Left ventricle myocardium superior (tissue), 1 donor: ENCODE measurements at places on chromosomes 11 and 22. TPM values are rescaled to one million over a fixed set of nuclear protein-coding genes. Genes with fewer than 3 reads are reported as not detected.

- no peak for DNase-seq
Measured at GRCh38 chr11:35009191-35009943, 92.9 kb downstream of the PDHX start.

DNA sequence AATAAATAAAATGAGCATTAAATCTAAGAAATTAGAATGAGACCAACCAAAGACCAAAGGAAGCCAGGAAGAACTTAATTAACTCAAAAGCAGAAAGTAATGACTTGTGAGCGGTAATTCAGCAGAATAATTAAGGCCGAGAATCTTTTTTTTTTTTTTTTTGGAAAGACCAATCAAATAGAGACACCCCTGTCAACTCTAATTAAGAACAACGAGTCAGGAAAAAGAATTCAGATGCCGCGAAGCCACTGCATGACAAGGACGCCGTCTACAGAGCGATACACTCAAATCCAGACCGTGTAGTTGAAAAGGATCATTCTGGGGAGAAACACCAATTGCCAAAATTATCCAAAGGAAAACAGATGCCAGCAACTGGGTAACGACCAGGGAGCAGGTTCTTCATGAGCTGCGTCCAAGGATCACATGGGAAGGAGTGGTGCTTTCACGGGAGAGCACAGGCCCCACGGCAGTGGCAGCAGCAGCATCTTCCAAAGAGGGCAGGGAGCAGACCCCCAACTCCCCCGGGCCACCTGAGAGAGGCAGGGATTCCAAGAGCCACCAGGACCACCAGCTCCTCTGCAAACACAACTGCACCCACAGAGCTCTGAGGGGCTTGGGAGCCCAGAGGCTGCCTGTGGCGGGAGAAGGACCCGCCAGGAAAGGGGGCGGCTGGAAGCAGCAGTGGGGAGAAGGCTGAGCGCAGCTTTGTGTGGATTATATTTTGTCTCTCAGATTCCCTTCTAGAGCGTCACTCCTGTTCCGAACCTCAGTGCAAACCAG lies 469.8 kb downstream of the BRD1 start:
- DNase-seq = no peak

DNA sequence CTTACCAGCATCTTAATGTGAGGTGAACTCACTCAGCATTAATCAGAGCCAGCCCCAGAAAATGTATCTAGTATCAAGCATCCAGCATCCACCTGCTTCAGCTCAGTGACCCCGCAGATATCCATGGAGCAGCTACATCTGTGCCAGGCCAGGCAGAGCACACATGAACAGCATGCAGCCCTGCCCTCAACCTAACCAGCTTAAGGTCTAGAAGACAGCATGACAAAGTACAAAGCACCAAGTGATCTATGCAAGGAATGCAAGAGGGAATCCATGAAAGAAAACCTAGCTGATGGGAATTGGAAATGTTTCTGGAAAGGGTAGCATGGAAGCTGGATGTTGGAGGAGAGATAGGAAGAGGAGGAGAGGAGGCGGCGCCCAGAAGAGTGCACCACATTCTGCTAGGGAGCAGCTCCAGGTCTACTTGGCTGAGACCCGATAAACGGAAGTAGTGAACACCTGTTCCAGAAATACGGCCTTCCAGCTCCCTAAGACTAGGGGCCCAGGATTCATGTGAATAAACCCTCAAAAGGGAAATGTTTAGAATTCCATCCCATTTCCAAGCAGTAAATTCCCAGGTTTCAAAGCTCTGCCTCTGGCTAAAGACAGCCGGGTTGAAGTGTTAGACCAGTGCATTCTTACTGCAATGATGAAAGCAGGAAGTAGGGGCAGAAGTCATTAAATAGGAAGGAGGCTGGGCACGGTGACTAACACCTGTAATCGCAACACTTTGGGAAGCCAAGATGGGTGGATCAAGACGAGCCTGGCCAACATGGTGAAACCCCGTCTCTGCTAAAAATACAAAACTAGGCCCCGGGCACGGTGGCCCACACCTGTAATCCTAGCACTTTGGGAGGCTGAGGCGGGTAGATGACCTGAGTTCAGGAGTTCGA lies 23.5 kb upstream of the L3MBTL2 start:
- no peak for DNase-seq

GRCh38 chr11:130668751-130669150 lies 220.3 kb downstream of the ADAMTS15 start:
- no peak for DNase-seq

Gene MMP13
- total RNA-seq = not detected

Gene SLC36A4
- 6.9 TPM for total RNA-seq

Gene LARGE2
- total RNA-seq = not detected

Gene PARVA
- 56.4 TPM for total RNA-seq
